NCI-H1694 treated with DMSO at 0.1 percent for 48 hours (cell line): ENCODE measurements at places on chromosomes 7 and 10.

DNA sequence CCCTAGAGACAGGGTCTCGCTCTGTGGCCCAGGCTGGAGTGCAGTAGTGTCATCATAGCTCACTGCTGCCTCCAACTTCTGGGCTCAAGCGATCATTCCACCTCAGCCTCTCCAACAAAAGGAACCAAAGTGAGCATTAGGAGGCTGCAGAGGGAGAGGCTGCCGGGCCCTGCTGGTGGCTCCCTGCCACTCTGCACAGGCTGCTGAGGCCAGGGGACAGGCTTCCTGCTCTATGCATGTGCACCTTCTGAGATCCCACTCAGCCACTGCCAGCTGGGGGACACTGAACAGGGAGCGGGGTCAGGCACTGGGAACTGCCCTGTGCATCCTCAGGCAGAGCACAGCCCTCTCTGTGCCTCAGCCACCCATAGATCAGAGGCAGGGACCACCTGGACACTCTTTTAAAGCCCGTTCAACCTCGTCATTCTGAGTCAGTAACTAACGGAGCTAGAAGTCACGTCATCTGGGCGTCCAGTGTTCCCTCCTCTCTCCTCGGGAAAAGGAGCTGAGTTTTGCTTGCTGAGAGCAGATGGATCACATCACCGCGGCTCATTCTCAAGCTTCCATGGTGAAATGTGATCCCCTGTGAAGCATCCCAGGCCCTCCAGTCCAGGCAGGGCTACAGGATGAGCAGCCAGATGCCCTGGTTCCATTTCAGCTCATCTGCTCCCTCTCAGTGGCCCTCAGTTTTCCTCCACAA, 109.6 kb downstream of the MYL10 start:
- DNase-seq: no peak

GRCh38 chr7:141731476-141732149, 6.5 kb upstream of the SSBP1 start:
- DNase-seq: no peak

GRCh38 chr10:91006752-91007346, 86.0 kb upstream of the ANKRD1 start:
- DNase-seq: no peak

DNA sequence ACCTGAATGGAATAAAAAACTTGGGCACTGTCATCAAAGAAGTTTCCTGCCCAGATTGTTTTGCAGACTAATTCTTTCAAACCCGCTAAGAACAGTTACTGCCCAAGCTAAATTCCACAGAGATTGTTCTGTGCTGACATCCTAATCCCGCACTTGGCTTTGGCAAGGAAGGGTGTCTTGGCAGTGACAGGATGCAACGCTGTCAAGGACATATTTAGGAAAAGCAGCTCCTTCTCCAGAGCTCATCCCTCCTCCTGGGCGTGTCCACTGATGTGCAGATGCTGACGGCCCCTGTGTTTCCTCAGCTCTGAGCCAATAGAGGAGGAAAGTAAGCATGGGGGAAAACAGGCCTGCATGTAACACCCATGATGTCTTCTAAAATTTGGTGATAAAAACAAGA, 74.2 kb downstream of the EEPD1 start:
- DNase-seq: no peak

DNA sequence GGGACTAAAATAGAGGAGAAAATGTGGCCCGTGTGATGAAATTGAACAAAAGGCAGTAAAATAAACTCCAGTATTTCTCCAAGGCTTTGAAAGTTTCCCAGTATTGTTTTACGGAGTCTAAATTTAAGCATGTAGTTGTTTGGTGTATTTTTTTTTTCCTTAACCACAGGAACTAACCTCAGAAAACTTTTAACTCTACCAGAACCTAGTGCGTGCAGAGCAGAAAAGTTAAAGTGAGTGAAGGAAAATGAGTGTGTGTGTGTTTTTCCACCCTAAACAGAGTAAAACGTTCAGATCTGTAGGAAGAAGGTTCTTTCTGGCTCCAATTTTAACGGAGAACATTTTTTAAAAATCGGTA, 812 bp downstream of the PROSER2 start:
- no peak for DNase-seq

DNA sequence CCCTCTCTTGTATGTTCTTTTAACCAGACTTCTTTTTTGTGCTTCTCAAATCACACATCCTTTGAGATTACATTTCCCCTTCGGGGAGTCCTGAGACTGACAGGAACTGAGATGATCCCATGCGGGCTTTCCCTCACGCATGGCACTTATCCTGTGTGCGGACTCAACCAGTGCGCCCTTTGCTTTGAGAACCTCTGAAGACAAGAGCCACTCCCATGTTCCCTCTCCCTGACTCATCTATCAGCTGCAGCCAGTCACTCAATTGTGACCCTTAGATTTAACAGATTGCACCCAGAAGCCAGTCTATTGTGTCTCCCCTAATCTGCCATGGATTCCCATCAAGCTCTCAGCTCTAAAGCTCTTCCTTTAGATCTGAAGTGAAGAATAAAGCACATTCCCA, 353.9 kb upstream of the MEOX2 start:
- DNase-seq: no peak

DNA sequence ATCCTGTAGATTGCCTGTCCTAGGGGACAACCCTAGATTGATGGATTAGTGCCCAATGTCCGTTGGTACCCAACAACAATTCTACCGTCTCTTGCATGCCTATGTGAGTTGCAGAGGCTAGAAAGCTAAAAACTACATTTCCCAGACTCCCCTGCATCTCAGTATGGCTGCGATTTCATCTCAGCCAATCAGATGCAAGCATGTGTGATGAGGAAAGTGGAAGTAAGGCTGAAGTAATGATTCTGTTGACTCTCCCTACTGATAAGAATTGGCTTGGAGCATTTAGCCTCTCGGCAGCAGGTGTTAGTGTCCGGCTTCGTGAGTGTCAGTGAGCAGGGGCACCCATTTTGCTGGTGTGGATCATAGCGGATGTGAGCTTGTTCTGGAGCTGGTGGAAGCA, 171.9 kb downstream of the FGFR2 start:
- no peak for DNase-seq

DNA sequence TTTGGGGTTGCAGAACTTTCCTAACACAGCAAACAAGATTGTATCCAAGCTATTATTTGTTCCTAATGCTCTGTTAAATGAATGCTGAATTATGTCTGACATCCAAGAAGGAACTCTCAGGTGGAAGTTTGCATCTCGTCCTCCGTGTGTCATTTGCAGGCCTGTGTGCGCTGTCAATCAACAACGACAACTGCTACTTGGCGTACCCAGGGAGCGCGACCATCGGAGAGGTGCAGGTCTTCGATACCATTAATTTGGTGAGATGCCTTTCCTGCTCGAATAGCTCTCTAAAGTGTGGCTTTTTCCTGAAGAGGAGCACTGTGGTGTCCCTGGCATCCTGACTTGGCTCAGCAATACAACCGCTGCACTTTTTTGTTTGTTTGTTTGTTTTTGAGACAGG, 26.9 kb downstream of the WIPI2 start:
- DNase-seq: no peak

GRCh38 chr10:114420811-114421485, 16.6 kb upstream of the AFAP1L2 start:
- no peak for DNase-seq

GRCh38 chr7:127221731-127222130, 31.0 kb downstream of the GRM8 start:
- no peak for DNase-seq

DNA sequence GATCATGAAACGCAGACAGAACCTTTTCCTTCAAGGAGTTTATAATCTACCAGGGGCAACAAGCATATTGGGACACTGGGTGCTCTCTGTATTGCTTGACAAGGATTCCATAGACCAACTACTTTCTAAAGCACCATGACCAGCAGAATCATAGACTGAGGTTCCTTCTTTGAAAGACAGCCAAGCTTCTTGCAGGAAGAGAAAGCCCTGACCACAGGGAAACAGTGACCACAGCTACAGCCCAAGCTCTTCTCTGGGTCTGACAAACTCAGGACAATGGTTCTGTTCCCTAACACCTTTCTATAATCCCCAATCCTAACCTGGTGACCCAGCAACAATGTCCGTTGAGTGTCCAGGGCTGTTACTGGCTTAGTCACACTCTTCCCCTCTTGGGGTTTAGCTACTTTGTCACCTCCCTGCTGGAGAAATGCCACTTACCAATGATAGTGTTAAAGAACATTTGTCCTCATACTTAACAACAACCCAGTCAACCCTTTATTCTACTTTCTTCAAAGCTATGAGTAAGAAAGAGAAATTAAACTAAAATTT, 155.7 kb downstream of the JAZF1 start:
- DNase-seq: no peak

- DNase-seq: no peak
Measured at GRCh38 chr10:43250615-43251418, 16.0 kb downstream of the RASGEF1A start.

DNA sequence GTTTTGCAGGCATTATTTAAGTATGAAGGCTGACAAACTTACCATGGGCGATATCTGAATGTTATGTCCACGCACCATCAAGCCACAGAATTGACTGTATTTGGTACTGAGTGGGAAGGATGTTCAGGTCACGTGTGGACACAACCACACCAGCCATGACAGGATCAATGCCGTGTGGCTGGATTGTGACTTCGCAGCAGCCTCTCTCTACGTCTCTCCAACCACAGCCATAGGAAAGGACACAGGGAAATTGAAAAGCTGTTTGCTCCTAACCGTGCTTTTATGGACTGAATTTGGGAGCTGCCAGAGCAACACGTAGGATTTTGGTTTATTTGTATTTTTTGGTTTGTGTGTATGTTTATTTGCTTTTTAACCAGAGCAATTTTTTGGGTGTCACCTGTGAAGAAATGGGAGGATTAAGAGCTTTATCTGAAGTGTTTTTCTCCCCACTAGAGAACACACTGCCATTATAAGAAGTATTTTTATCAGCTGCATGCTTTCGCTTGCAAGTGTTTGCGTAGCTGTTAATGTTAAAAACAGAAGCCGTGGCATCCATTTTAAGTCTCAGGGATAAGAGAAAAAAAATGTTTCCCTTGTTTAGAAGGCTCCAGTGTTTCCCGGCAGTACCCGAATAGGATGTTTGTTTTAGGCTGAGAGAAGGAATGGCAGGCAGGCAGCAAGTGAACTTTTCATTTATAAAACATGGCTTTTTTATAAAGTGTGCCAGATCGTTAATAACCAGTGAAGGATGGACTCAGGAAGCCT, 401.1 kb upstream of the NFE2L3 start:
- no peak for DNase-seq

GRCh38 chr7:6654842-6655610, 17.9 kb downstream of the ZNF316 start:
- no peak for DNase-seq

DNA sequence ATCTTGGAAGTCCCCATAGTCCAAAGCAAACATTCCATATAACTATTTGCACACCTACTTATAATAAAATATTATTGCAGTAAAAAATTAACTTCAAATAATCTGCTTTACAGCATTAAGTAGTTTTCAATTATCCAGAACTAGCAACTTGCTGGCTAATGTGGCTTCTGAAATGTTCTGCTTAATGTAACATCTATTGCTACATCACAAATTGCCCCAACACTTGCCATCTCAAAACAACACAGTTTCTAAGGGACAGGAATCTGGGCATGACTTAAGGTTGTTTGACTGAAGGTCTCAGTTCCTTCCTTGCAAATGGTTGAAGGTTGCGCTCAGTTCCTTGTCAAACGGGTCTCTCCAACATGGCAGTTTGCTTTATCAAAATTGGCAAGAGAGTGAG, 378.5 kb upstream of the SEMA3C start:
- no peak for DNase-seq

DNA sequence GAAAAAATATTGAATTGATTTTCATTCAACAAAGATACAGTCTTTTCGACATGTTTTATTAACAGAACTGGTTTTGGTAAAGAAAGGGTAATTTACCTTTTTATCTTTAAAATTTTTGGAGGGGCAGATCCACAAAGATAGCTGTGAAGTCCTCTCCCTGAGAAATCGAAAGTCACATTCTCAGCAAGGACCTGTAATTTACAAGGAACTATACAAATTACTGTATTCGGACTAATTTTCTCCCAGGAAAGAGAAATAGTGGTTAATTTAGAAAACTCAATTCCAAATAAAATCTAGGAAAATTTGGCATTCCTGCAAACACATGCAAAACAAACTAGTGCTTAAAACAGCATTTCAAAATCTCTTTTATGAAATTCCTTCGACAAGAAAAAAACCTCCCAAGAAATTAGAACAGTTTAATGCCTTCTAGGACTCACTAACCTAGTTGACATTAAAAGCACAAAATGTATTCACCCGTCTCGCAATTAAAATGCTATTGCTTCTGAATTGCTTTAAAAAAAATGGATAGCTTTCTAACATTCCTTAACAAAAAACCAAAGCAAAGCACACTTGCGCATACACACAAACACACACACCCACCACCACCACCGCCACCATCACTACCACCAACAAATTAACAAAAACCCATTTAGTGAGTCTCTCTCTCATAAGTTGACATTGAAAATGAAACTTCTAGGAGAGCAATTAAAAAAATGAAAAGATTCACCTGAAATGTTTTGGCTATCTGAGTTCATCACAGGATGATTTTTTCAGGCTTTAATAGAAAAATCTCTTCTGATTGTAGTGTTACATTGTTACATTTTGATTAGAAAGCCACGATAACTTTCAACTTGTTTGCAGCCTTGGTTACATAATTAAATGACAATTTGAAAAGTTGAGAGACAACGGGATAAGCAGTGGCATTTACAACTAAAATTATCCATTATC, 4.0 kb upstream of the NKX2-3 start:
- DNase-seq: no peak

DNA sequence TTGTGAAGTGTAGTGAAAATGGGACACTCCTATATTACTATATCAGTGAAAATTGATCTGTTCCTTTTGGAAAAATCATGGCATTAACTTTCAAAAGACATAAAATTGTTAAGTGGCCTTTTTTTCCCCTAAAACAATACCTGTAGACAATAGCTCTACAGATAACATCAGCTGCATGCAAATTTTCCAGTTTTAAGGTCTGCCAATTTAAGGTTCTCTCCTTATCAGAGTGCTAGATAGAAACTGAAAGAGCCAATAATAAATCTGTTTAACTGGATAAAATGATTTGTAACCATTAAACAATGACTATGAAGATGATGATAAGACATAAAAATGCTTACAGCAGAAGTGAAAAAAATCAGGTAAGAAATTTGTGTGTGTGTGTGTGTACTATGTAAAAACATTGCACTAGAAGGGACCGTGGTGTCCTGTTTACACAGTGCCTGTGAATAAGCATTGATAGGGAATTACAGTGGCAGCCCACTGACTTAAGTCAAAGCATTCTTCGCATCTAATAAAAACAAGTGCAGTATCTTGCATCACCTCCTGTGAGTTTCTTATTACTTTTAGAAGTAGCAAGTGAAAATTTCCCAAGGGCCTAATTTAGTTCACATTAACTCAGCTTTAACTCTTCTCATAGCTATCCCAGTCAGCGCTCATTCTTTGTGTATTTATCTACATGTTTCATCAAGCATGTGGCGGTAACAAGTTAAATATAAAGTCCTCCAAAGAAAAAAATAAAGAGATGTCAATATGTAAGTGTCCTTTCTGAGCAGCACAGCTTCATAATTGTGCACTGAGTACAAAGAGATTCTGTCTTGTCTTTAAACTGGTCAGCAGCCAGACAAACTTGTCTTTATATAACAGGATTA, 261.9 kb downstream of the ARL4A start:
- DNase-seq: no peak

- no peak for DNase-seq
Measured at GRCh38 chr10:35004651-35005050, 85.5 kb downstream of the CUL2 start.
